Activated CD8-positive, alpha-beta memory T cell treated with anti-CD3 and anti-CD28 coated beads for 4 hours (primary cell): ENCODE measurements at places on chromosomes 1 and 21.

DNA sequence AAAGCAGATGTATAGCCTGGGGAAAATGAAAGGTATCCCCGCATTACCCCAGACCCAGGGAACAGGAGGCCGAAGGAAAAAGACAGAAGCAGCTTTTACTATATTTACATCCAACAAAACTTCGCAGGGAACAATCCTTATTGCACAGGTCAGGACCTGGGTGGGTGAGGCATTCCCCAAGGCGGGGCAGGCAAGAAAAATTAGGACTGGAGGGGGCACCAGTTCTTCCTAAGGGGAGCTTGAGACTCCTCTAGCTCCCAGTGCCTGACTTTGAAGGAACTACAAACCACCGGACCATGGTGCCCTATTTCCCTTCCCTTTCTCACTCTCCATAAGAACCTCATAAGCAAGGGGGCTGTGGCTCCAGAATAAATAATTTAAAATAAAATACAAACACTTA is 6.7 kb upstream of the GATAD2B start:
- DNase-seq: no peak

- no peak for DNase-seq
Measured at GRCh38 chr1:245091818-245092637, 62.8 kb upstream of the KIF26B start.

GRCh38 chr1:200749090-200749489 is 10.4 kb downstream of the CAMSAP2 start:
- no peak for DNase-seq

DNA sequence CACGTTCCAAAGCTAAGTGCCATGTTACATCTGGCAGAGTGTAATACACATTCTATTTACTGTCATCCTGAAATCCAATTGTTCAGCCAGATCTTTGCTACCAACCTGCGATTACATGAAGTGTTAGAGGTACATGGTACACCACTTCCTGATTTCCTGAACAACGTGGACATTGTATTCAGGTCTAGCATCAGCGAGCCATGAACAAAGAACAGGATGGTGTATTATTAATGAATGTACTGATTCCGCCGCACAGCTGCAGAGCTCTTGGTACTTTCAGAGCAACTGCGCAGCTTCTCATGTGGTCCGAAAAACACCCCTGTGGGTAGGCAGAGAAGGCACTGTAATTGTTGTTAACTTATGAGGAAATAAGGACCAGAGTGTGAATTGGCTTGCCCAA is 511.4 kb downstream of the AJAP1 start:
- DNase-seq: no peak

- no peak for DNase-seq
Measured at GRCh38 chr1:21266119-21266774, 24.0 kb downstream of the ECE1 start.

DNA sequence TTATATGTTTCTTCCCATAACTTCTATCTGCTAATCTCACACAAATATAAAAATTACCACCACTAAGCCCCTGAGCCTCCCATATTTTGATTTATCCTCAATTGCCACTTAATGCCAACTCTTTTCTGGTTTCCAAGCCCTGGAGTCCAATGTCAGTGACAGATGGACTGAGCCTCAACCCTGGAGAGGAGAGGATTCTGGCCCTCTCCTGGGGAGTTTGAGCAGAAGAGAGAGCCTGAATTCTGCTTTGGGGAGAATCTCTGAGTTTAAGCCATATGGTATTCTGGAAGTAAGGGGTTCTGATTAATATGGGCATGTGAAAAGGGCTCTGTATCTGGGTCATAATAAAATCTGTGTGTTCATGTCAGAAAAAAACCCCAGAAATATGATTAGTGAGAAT is 8.5 kb downstream of the CADM3 start:
- DNase-seq: no peak

DNA sequence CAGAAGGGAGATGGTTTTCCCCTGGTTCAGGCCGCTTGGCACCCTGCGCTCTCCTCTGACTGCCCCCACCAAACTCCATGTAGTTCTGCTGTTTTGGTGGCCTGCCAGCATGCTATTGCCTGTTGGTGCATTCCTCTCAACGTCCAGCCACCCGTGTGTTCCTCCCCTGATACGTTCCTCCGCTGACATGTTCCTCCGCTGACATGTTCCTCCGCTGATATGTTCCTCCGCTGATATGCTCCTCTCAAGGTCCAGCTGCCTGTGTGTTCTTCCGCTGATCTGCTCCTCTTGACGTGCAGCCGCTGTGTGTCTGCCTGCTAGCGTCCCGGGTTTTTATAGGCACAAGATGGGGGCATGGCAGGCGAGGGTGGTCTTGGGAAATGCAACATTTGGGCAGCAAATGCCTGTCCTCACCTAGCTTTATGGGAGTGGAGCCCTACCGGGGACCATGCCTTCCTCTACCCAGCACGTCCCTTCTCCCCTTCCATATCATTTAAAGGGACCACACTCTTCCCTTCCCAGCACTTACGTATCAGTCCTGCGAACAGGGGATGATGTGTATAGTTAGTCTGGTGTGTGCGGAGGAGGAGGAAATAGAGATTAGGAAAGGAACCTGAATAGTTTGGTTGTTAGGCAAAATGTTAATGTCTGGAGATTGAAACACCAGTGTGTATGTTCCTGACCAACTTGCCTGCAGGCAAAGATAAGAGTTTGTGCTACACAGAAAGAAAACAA is 40.6 kb upstream of the PLA2G5 start:
- DNase-seq: no peak

GRCh38 chr1:218983848-218984247 is 189.8 kb upstream of the LYPLAL1 start:
- DNase-seq: no peak
